ENCODE measurements at places on chromosomes 7 and 10.
A peak's percentile ranks its signal among the peaks of the same experiment; 100 is the strongest.

DNA sequence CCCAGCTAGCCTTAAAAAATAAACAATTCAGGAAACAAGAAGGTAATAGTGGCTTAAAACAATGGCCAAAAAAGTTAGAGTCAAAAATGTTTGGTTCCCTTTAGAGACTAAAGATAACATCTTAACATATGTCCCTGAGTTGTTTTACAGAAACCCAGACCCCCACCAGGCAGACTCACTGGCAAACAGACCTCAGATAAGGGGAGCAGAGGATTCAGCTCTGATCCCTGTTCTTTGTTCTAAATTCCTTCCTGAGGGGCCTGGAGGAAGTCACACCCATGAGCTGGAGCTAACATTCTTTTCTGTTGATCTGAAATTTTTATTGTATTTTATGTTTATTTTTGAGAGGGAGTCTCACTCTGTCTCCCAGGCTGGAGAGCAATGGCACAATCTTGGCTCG, 247.2 kb downstream of the USP6NL start:
- DNase-seq, result no peak

DNA sequence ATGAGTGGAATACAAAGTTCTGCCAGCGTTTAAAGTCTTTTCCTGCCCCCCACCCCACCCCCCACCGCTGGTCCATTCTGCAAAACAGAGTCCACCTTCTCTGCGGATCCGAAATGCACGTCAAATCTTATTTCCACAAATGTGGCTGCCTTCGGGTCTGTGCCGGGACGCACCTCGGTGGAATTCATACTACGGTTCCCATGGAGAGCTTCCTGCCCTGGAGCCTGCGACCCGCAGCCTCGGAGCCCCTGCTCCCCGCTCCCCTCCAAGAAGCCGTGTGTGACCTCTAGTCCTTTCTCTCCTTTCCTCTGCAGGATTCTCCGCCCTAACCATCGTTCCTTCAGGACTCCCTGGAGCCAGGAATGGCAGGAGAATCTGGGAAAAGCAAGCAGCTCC, 12.5 kb upstream of the CALML5 start:
- no peak for DNase-seq

DNA sequence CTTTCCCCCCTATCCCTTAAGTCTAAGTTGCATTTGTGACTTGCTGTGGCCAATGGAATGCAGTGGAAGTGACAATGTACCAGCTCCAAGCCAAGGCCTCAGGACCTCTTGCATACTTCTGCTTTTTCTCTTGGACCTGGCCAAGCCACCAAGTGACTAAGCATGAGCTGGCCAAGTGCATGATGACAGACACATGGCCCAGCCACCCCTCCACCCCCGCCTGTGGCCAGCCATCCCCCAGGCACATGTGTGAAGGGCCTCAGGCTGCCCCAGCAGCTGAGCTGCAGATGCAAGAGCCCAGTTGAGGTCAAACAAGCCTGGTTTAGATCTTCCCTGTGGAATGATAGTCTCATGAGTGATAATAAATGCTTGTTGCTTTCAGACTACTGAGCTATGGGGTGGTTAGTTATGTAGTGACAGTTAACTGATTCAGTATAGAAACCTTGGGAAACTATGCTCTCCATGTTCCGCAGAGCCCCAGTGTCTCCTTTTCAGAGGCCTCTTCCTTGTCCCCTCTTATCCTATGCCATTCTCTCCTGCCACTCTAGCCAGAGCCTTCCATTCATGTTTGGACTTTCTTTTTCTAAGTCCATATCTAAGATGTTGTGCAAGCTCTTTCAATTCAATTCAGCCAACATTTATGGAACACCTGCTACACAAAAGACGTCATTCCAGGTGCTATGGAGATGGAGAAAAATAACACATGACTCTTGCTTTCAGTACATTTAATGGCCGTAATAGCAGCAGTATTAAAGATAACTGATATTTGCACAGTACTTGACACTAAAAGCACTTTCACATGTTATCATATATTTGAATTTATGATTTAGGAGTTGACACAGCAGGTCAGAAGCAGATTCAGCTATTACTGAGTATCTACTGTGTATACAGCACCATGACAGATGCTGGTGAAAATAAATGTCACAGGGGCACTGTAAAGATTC, 55.5 kb upstream of the LOXL4 start:
- no peak for DNase-seq

DNA sequence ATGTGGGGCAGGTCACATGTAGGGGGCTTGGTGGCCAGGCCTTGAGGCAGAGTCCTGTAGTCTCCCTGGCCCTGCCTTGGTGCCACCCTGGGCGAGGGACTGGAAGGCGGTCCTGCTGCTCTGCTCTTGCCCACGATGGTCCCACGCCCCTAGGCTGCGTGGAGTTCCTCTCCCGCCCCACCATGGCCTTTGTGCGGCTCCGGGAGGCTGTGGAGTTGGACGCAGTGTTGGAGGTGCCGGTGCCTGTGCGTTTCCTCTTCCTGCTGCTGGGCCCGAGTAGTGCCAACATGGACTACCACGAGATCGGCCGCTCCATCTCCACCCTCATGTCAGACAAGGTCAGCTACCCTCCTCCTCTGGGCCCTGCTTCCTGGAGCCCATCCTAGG, 10.0 kb downstream of the FASTK start:
- no peak for DNase-seq

DNA sequence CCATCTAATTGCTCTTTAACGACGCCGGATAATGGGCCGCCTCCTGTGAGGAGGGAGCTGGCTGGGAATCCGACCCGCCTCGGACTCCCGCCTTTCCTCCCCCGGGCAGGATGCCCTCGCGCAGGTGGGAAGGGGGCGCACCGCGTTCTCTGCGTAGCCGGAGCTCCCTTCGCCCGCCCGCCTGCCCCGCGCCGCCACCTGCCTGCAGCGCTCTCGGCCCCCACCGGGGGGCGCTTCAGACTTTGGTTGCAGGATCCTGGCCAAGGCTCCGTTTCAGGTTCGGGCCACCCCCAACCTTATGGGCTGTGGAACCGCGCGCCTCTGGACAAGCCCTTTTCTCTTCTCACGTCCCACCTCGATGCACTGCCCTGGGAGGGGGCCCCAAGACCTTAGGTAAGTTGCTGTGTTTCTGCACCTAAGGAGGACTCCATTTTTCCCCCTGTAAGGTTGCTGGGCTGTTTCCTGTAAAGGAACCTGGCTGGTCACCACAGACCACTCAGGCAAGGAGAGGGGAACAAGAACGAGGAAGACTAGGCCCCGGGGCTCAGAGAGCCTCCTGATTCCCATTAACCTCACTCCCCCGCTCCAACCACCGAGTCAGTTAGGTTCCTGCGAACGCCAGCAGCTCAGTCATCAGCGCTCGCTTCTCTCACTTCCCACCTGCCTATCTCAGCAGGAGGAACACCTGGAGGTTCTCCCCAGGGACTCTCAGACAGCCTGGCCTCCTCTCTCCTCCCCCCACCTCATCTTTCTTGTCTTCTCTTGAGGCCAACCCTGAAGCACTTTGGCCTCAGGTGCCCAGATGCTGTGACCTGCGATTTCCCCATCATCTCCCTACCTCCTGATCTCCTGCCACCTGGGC, 11.3 kb upstream of the KAZALD1 start:
- DNase-seq, result peak; percentile 76

DNA sequence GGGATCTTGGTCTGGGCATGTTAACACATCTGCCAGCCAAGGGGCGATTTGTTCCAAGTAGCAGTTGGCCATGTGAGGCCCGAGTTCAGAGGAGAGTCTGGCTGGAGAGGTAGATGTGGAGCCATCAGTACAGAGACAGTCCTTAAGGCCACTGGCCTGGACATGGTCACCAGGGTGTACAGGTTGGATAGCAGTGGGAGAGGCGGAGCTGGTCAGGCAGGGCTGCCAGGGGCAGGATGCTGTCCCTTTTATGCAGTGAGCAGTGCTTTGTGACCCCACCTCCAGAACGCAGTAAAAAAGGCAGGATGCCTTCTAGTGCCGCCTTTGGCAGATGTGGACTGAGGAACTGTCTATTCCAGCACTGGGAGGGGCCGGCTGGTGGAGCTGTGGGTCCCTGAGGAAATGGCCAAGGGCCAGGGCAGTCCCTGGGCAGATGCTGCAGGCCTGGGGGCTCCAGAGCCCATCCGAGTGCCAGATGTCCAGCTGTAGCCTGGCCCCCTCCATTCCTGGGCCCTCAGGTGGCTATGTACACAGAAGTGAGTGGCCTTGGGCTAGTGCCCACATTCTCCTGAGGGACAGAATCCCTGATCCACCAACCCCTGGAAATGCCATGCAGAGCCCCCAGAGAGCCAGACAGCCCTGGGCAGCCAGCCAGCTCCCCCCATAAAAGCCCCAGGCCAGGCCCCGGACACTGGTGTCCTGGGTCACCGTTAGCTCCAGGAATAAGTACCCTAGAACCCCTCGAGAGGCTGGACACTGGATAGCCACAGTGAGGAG, 17.2 kb upstream of the MYL7 start:
- no peak for DNase-seq

- no peak for DNase-seq
Observed at GRCh38 chr10:1395481-1396296, 339.5 kb downstream of the WDR37 start.

GRCh38 chr10:128060341-128061250, 65.6 kb downstream of the MKI67 start:
- DNase-seq, result no peak

GRCh38 chr7:22174574-22174953, 182.4 kb downstream of the RAPGEF5 start:
- no peak for DNase-seq

DNA sequence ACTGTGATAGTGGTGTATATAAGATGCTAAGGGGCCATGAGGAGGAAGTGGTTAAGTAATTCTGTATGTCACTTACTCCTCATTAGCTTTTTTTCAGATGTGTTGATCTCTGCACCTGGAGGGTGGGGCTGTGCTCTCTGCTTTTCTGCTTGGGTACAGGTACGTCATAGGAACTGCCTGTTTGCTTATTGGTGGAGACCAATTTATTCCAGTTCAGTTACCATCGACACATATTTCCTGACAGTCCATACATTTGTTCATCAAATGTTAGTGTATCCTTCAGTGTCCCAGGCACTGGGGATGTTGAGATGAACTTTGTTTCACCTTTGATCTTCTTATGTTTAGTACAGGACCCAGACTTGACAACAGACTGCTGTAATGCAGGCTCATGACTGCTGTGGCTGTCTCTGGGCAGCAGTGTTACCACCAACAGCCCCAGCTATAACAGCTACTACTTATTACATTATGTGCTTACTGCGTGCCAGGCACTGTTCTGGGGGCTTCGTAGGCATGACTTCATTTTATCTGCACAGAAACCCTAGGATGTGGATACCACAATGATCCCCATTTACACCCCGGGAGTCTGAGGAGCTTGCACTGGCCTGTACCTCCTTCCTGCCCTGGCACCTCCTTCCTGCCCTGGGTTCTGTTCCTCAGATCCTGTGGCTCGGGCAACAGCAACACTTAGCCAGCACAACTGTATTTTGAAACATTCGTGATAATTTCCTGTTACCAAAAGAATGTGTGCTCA, 87.4 kb downstream of the BUB3 start:
- DNase-seq, result no peak

GRCh38 chr7:80601999-80602398, 36.4 kb upstream of the CD36 start:
- no peak for DNase-seq

DNA sequence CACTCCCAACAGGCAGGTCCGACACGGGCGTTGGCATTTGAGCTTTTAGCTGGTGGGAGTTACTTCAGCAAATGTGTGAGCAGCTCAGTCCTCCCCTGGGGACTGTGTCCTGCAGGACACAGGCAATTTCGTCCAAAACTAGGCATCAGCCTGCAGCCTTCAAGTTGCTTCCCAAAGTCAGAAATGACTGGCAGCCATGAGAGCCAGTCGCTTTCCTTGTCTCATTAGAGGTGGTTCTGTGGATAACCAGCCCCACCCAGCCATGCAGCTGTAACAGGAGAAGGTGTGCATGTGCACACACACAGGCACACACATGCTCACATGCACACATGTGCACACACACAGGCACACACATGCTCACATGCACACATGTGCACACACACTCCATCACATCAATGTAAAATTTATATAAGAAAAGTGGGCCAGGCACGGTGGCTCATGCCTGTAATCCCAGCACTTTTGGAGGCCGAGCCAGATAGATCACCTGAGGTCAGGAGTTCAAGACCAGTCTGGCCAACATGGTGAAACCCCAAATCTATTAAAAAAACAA, 138.8 kb upstream of the TCERG1L start:
- no peak for DNase-seq

DNA sequence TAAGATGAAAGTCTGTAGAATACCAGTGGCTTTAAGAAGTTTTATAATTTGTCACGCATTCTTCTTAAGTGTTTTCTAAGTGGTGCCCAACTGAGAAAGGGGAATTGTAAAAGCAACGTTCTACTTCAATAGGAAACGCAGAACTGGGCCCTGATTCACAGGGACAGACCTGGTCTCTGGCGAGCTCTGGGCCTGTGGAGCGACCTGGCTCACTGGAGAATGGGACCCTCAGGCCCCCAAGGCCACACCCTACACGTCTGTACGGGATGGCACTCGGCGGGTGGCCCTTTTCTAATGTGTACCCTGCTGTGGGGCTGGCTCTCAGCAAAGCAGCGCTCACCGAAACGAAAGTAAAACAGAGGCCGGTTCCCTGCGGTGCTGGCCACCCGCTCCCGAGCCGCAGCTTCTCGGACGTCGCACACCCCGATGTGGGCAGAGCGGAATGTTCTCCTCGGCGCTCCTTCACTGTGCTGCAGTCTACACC, 205.0 kb downstream of the DIP2C start:
- DNase-seq, result peak; percentile 5

- DNase-seq, result no peak
Observed at GRCh38 chr7:12771378-12771877, 84.0 kb downstream of the ARL4A start.

- no peak for DNase-seq
Observed at GRCh38 chr7:31029251-31030042, 22.7 kb upstream of the ADCYAP1R1 start.

DNA sequence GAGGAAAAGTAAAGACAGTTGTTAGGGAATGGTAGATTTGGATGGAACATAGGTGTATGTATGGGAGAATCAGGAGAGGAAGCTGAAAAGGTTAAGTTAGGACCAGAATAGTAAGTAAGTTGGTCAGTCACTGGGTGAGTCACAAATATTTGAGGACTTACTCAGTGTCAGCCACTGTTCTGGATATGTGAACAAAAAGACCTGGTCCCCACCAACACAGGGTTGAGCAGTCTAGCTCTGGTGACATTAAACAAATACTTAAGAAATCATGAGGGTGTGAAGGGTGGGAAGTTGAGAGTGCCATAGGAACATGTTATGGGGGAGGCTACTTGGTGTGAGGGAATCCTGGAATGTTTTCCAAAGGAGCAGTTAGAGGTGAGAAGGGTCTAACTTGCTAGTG, 246.9 kb downstream of the PTEN start:
- DNase-seq, result no peak

Data from stimulated activated CD8-positive, alpha-beta memory T cell treated with anti-CD3 and anti-CD28 coated beads, Interleukin-2, amount 100 ng/mL, for 48 hours (primary cell).